ENCODE measurements at places on chromosomes 5 and 9.

GRCh38 chr9:82673919-82674318 is 389.0 kb downstream of the RASEF start:
- DNase-seq = no peak

- DNase-seq = no peak
These were observed 55.7 kb upstream of the FAM120AOS start for GRCh38 chr9:93509084-93509483.

- DNase-seq = no peak
These were observed 173.0 kb downstream of the HINT1 start for GRCh38 chr5:130992095-130992494.

- no peak for DNase-seq
These were observed 385.3 kb downstream of the BNC2 start for GRCh38 chr9:16485160-16485559.

- no peak for DNase-seq
These were observed 300.7 kb downstream of the MLLT3 start for GRCh38 chr9:20321423-20322082.

GRCh38 chr9:81344366-81344765 is 345.0 kb downstream of the TLE1 start:
- DNase-seq = no peak

DNA sequence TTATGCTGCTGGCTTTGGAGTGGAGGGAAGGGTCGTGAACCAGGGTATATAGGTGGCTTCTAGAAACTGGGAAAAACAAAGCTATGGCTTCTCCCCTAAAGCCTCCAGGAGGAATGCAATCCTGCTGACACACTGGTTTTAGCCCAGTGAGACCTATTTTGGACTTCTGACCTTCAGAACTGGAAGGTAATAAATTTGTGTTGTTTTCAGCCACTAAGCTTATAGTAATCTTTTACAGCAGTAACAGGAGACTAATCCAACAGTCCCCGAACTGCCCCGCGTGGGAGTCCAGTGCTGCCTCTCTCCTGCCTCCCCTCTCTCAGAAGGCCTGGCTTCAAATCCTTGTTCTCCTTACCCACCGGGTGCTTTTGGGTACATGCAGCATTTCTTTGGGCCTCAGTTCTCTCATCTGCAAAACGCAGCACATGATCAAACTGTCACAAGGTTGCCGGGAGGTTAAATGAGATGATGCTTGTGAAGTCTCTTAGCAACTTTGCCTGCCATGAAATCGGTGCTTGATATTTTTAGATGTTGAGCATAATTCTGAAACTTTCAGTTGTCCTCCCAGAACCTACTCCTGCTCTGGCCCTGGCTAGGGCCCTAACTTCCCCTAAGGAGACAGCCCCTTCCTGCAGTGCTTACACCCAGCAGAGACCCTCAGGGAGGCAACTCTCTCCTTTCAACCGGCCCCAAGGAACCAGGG is 127.3 kb upstream of the BOD1 start:
- no peak for DNase-seq

DNA sequence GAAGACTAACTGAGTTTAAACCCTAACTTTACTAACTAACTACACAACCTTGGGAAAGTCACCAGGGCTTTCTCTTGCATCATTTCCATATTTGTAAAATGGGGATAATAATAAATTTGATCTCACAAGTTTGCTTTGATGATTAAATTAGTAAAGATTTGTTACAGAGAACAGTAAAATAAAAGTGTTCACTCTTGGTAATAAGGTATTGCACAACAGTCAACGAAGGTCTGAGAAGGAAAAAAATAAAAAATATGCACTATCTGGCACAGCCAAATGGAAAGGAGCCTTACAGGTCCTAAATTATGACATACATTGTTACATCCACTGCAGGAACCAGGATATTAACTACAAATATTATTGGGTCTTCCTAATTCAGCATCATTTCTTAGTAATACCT is 160.0 kb upstream of the TMEM161B start:
- no peak for DNase-seq

GRCh38 chr5:149608936-149609545 is 27.7 kb downstream of the ARHGEF37 start:
- DNase-seq = no peak

DNA sequence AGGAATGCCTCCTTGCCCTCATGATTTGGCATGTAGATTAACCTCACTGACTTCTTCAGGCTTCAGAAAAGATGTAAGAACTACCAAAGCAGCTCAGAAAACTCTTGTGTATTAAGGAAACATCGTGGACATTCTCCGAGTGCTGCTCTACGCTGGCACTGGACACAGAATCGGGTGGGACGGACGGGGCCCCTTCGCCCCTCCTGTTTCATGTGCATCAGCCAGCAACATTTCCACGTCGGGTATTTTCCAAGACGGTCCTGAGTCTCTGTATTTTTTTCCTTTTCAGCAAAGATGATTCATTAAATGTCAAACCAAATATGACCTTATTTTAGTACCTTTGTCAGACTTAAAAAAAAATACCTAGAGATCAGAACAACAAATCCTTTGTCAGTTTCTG is 583.6 kb downstream of the CCDC171 start:
- DNase-seq = no peak

GRCh38 chr9:37997636-37998374 is 71.2 kb downstream of the SHB start:
- DNase-seq = no peak

DNA sequence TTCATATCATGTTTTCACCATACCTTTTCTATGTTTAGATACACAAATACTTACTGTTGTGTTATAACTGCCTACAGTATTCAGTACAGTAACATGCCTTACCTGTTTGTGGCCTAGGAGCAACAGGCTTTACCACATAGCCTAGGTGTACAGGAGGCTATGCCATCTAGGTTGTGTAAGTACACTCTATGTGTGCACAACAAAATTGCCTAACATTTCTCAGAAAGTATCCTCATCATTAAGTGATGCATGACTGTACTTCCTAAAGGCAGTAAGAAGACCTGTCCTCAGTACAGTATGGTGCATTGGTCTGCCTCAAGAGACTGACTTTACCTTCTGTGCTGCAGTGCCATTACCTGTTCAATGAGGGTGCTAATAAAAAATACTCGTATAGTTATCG is 7.9 kb downstream of the TXN start:
- DNase-seq = no peak

GRCh38 chr5:94066437-94067207 is 325.2 kb upstream of the POU5F2 start:
- DNase-seq = no peak

GRCh38 chr9:99114846-99115500 is 10.1 kb downstream of the TGFBR1 start:
- DNase-seq = no peak

- DNase-seq = no peak
These were observed 17.3 kb downstream of the CSF1R start for GRCh38 chr5:150068961-150069645.

DNA sequence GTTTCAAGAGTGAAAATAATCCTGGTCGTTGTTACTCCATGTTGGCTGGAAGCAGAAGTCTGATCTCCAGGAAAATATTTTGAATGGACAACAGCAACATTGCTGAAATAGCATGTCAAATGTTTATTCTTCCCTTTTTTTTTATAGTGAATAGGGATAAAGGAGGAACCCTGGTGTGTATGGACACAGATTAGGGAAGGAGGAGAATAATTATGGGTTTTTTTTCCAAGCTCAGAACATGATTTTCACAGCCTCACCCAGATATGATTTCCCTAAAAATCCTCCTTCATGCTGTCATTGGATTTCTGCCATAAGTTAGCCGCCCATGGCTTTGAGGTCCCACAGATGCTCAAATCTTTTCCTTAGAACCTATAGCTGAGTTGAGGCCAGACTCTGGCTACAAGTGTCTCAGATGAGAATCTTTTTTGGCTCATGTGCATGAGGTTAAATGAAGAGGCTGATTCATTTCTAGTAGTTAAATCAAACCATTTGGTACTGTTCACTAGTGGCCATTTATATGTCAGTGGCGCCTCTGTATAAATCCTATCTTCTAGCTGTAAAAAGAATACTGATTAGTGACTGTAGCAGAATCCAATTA is 65.5 kb upstream of the LIFR start:
- DNase-seq = no peak

DNA sequence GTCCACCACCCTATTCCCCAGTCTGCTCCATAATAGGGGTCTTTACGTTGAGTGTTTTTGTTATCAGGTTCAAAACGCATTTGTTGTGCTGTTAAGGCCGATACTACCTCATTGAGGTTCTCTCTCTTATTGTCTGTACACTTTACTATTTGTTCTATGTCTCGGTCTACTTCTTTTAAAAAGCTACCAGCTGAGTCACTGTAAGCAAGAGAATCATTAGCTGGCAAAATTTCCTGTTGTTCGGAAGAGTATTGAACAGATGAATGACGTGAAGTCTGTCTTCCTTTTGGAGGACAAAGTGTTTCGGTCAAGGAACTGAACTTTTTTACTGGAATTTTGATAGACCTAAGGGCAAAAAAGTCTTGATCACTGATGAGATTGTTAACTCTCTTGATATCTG is 10.3 kb downstream of the LYSMD3 start:
- no peak for DNase-seq

GRCh38 chr5:134549714-134550113 is 24.2 kb downstream of the JADE2 start:
- no peak for DNase-seq

DNA sequence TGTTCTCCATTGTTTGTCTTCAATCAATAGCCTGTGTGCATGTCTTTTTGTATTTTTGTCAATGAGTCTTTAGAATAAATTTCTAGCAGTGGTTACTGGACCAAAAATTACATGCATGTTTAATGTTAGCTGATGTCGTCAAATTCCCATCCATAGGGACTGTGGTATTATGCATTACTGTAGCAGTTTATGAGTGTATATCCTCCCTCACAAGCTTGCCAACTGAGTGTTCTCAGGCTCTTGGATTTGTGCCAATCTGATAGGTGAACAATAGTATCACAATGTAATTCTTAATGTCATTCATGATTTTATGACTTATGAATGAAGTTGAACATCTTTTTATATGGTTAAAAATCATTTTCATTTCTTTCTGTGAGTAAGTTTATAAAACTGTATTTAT is 13.0 kb downstream of the SNX24 start:
- DNase-seq = peak; percentile 58

GRCh38 chr9:77224746-77225312 is 47.5 kb downstream of the VPS13A start:
- no peak for DNase-seq

GRCh38 chr5:54109626-54110330 is 200.6 kb downstream of the ARL15 start:
- DNase-seq = no peak

DNA sequence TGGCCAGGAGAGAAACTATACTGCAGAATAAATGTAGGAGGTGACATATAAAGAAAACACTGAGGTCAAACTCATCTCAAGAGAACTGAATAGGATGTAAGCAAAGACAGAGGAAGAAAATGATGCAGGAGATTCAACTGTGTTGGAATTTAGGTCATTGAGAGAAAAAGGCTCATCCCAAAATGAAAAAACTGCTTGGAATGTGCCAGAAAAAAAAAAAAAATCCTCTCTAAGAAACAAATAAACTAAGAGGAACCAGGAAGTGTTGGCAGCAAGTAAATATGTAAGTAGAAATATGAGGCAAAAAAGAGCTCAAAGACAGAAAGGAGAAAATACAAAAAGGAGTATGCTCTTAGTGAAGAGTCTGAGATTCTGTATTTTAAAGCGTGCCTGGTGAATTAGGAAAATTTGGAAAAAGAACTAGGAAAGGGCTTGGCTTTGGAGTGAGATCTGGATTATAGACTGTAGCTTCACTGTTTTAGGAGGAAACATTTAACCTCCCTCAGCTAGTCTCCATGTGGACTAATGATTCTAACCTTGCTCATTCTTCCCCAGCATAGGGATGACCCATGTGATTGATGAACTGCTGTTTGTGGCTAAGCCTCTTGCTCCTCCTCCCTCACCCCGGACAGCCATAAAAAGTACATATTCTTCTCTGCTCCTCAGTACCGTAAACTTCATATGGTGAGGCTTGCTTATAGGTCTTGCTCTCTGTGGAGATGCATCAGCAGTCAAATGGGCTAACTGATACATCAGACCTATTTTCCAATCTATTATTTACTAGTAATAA is 185.6 kb upstream of the POU5F2 start:
- DNase-seq = no peak

- DNase-seq = no peak
These were observed 63.0 kb downstream of the ADAMTS12 start for GRCh38 chr5:33828626-33829308.

DNA sequence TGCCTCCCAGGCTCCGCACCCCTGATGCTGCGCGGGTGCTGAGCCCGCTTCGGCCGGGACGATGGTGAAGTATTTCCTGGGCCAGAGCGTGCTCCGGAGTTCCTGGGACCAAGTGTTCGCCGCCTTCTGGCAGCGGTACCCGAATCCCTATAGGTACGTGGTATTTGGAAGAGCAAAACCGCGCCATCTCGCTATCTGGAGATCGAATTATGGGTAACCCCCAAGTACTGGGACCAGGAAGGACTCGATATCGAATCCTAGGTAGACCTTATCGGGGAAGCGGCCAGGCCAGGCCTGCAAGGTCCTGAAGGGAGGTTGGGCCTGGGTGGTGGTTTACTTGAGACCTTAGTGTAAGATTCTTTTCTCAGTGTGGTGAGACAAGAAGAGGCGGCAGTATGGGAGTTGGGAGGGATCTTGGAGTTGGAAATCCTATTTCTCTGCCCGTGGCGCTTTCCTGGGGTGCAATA is 359 bp downstream of the PRELID1 start:
- no peak for DNase-seq

DNA sequence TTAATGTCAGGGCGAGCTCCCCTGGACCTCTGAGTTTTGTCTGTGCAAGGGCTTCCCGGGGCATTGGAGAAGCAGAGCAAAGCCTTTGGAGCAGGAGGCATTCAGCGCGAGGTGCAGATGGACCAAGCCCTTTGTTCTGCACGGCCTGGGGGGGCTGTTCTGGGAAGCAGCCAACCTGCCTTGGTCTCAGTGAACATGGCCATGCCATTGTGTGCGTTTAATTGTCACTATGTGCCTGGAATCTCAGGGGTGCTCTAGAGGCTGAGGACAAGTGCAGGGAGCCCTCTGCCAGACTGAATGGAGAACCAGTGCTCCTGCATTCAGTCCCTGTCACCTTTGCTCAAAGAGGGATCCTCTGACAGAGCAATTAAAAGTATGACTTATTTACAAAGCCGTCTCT is 329.4 kb downstream of the IRX1 start:
- DNase-seq = no peak

DNA sequence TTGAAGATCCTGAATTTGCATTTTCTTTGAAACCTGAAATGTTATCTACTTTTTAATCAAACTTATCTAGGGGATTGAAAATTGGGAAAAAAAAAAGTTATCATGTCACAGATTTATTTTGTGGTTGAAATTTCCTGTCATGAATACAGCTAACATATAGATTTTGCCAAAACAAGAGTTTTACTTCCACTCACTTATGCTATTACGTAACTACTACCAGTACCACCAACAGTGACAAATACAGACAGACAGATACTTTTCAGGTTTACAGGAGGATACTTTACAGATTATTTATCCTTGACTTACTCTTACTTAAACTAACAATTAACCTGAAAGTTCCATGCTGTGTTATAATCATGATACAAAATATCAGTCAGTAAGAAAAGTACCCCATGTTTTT is 6.8 kb upstream of the MRPS30 start:
- DNase-seq = no peak

GRCh38 chr5:133054697-133055471 is 3.1 kb downstream of the HSPA4 start:
- DNase-seq = no peak
